Left ventricle myocardium superior (tissue), 1 donor: ENCODE measurements at places on chromosomes 3 and 15. TPM values are rescaled to one million over a fixed set of nuclear protein-coding genes. Genes with fewer than 3 reads are reported as not detected.

Gene GABRB3
- 4.5 TPM for total RNA-seq

Gene TMOD2
- total RNA-seq = 9.2 TPM

Gene CRTC3
- 29.8 TPM for total RNA-seq

Gene RBMS3
- 20.7 TPM for total RNA-seq

Gene NR2E3
- not detected for total RNA-seq

Gene WDR49
- total RNA-seq = 0.92 TPM

Gene ASB14
- total RNA-seq = 14.1 TPM
